Bronchus fibroblast of lung (primary cell): ENCODE measurements at places on chromosomes 7 and 10. TPM values are rescaled to one million over a fixed set of nuclear protein-coding genes. Genes with fewer than 3 reads are reported as not detected.

CTNNA3 gene
- total RNA-seq: not detected in 2 replicates

TMEM229A gene
- under 0.01 TPM in 1 of 2 replicates, not detected in the other for total RNA-seq

HUS1 gene
- total RNA-seq: 20.5 and 24.5 TPM in 2 replicates

AKR1B15 gene
- not detected in 2 replicates for total RNA-seq

LSM8 gene
- total RNA-seq: 43.9 and 65.0 TPM in 2 replicates

C7orf33 gene
- not detected in 2 replicates for total RNA-seq

TSPAN13 gene
- 7.2 and 7.3 TPM in 2 replicates for total RNA-seq

CPN1 gene
- total RNA-seq: not detected in 2 replicates

GPR15LG gene
- total RNA-seq: not detected in 2 replicates

CLDN3 gene
- total RNA-seq: not detected in 2 replicates

PHYHIPL gene
- total RNA-seq: not detected in 2 replicates

GARIN1A gene
- total RNA-seq: 0.34 and 0.45 TPM in 2 replicates

AGR2 gene
- total RNA-seq: 0.74 TPM in 1 of 2 replicates, not detected in the other

VIPR2 gene
- total RNA-seq: not detected in 2 replicates

ASIC3 gene
- under 0.01 and 0.17 TPM in 2 replicates for total RNA-seq

UNC5B gene
- 15.2 and 17.1 TPM in 2 replicates for total RNA-seq

KAT6B gene
- 5.9 and 7.1 TPM in 2 replicates for total RNA-seq

SPDYE16 gene
- total RNA-seq: not detected in 2 replicates

C10orf67 gene
- total RNA-seq: under 0.01 TPM in 1 of 2 replicates, not detected in the other

ELMO1 gene
- total RNA-seq: under 0.01 and 1.6 TPM in 2 replicates

FZD1 gene
- 9.4 and 10.3 TPM in 2 replicates for total RNA-seq

HOXA7 gene
- total RNA-seq: 3.9 and 4.2 TPM in 2 replicates

TMEM270 gene
- not detected in 2 replicates for total RNA-seq

CAV2 gene
- 87.1 and 92.9 TPM in 2 replicates for total RNA-seq

NEUROD6 gene
- total RNA-seq: not detected in 2 replicates

AKR1C1 gene
- total RNA-seq: 27.1 and 28.4 TPM in 2 replicates

OGA gene
- total RNA-seq: 49.5 and 52.8 TPM in 2 replicates

CUBN gene
- 0.17 and 0.89 TPM in 2 replicates for total RNA-seq

DNAJC12 gene
- total RNA-seq: 1.8 and 2.2 TPM in 2 replicates

GRM3 gene
- total RNA-seq: not detected in 2 replicates

TSPAN12 gene
- 0.17 and 0.59 TPM in 2 replicates for total RNA-seq

ADIRF gene
- total RNA-seq: 18.7 and 21.7 TPM in 2 replicates

GCK gene
- 0.74 and 0.84 TPM in 2 replicates for total RNA-seq

PILRA gene
- under 0.01 TPM in 1 of 2 replicates, not detected in the other for total RNA-seq

GRID2IP gene
- total RNA-seq: 0.15 and 0.17 TPM in 2 replicates

ARF5 gene
- total RNA-seq: 222 and 239 TPM in 2 replicates

FAM25G gene
- total RNA-seq: not detected in 2 replicates

GLCCI1 gene
- total RNA-seq: 1.7 and 2.2 TPM in 2 replicates

TMEM176A gene
- total RNA-seq: 0.15 and 0.50 TPM in 2 replicates

NKX1-2 gene
- total RNA-seq: not detected in 2 replicates

CDHR3 gene
- 2.2 and 2.9 TPM in 2 replicates for total RNA-seq

LIPN gene
- total RNA-seq: not detected in 2 replicates

SDK1 gene
- total RNA-seq: 4.7 and 4.9 TPM in 2 replicates

KMT2E gene
- 24.0 and 25.1 TPM in 2 replicates for total RNA-seq

MKX gene
- total RNA-seq: 1.0 and 1.2 TPM in 2 replicates

DEPP1 gene
- total RNA-seq: 15.0 TPM in 2 replicates

DNAH11 gene
- total RNA-seq: under 0.01 and 0.59 TPM in 2 replicates

HYAL4 gene
- not detected in 2 replicates for total RNA-seq
